ENCODE measurements at places on chromosomes 3 and 15.

- no peak for DNase-seq
Observed at GRCh38 chr3:38361496-38361895, 14.9 kb downstream of the XYLB start.

DNA sequence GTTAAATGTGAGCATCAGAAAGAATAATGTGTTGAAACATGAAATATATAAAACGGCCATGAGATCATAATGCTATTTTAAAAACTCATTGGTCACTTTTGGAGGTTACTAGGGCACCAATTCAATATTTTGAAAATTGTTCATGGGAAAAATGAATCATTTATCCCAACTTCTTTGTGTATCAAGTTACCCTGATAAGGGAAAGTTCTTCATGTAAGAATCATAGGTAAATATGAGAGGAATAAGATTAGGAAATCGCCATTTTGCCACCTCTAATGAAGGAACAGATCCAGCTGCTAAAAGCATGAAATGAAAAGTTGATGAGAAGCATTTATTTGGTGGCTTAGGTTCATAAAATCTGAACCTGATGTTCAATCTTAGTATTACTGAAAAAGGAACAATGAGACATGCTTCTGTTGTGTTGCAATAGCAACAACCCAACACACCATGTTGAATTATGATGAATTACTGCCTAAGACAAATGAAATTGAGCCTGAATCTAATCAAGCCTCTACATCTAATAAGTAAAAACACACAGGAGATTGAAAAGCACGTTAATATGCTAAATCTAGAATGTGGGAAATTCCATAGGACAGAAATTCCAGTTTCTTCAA lies 32.5 kb downstream of the ABHD5 start:
- DNase-seq = no peak

- DNase-seq = peak; percentile 16
Observed at GRCh38 chr15:34616613-34617012, 33.2 kb upstream of the GOLGA8B start.

DNA sequence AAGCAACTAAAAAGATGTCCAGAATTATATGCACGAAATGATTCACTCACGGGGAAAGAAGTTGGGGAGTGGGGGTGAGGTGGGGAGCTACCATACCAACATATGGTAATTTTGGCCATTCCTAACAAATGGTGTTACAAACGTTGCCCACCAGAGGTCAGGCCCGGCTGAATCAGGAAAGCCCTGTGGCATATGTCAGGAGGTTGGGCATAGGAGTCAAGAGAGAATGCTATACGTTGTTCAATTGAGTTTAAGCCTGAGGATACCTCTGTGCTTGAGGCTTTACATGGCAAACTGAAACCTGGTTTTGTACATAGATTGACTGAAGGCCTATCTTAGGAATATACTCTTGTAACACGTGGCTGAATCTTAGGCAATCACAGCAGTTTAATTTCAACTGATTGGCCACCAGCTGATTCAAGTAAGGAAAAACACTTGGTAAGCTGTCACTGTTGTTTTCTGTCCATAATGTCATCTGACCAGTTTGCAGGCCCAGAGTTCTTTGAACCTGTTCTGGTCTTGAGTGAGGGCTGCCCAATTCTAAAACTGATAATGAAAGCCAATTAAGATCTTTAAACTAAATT lies 23.4 kb upstream of the SLC2A2 start:
- DNase-seq = peak; percentile 13

DNA sequence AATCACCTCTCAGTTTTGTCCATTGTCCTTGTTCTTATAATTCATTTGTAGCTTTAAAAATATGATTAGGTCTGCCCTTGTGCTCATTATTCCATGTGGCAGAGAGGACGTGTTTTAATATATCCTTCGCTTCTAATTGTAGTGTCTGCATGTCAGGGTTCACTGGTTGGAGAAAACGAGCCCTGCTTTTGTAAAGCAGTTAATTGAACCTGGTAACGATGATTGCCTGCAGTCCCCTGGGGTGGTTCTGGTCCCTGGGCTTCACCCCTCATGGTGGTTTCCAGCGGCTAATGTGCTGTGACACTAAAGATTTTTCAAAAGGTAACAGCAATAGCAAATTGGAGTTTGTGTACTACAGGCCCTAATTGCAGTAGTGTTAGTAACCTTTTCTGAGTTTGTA lies 299.6 kb downstream of the CACNA2D3 start:
- DNase-seq = no peak

GRCh38 chr3:119913021-119913420 lies 131.1 kb downstream of the NR1I2 start:
- no peak for DNase-seq

GRCh38 chr15:47037003-47037402 lies 680.3 kb upstream of the SEMA6D start:
- DNase-seq = no peak

DNA sequence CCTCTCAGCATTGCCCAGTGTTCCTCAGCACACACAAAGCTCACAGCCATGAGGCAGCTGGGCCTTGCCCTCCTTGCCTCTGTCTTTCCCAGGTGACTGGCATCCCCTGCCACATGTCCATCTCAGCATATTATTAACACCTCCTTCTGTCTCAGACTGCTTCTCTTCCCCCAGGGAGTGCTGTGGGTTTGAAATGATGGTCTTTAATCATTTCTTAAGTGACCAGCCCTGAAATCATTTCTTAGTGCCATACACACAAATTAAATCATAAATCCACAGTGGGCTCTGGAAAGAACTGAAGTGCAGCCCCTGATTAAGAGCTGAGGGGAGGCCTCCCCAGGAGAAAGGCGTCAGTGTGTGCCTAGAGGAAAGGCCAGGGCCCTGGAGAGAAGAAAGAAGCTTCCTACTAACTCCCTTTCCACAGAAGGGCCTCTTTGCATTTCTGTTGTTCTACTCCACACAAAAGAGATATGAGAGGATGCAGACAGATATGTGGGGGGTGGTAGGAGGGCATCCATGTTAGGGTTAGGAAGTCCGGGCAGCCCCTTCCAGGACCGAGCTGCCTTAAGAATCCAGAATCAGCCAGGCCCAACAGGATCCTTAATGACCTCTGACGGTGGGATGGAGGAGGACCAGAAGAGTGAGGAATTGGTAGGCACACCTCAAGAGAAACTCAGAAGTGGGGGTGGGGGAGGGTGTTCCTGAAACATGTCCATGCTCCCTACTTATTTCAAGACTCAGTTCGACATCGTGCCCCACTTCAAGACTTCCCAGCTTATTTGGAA lies 290.8 kb downstream of the EPHB1 start:
- no peak for DNase-seq

- DNase-seq = no peak
Observed at GRCh38 chr15:66035901-66036300, 166.6 kb downstream of the RAB11A start.

DNA sequence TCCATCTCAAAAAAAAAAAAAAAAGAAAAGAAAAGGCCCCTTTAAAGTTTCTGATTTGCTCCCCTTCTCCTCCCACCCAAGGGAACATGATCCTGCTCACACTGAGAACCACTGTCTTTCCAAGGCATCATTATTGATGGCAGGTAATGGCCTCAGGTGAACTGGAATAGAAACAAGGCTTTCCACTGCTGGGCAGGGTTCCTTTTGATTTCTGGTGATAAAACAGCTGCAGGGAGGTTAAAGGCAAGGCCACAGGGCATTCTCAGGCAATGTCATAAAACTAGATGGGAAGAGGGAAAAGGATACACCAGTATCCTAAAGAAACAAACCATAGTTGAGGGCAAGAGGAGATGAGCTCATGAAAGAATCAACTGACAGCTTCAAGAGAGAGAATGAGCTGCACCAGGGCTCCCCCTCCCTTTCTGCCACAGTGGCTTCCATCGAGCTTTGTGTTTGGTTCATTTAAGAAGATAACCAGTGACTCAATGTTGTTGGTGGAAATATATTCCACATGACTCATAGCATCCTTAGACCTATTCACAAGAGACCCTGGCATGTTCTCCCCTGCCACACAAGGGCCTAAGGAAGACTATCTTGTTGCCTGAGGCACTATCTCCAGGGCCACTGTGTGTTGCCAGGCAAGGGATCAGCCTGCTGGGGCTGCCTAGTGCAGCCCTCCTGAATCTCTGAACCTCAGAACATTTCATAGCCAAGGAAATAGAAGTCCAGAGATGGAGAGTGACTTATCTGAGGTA lies 86.4 kb downstream of the WDR76 start:
- peak; percentile 53 for DNase-seq

DNA sequence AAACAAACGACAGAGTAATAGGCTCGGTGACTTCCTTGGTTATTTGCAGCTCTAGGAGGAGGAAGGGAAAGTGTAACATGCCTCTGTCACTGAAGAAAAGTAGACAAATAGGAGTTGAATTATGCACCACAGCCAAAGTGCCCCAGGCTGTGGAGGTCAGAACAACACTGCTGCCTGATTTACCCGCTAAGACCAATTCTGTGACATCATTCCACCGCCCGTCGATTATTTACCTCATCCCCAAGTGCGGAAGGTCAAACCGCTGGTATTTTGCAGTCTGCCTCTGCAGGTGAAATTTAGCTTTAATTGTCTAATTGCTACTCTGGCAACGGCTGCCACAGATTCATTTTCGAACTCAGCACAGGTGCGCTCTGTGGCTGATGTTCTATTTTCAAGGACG lies 106.3 kb upstream of the PRICKLE2 start:
- no peak for DNase-seq

GRCh38 chr3:52530918-52531826 lies 2.5 kb downstream of the NT5DC2 start:
- no peak for DNase-seq

DNA sequence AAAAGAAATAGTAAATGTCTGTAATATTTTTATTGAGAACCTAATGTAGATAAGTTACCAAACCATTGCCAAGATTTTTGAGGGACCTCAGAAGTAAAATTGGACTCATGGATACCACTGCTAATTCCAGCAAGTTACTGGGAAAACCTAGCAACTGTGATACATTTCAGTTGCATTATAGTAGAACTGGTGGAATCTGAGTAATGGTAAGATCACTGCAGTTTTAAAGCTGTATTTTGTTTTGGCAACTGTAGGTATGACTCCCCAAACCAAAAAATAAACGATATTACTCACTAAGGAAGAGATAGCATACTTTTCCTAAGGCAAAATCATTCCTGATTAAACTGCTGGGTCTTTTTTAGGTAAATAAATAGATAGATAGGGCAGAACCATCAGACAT lies 54.0 kb downstream of the ARMC8 start:
- no peak for DNase-seq

DNA sequence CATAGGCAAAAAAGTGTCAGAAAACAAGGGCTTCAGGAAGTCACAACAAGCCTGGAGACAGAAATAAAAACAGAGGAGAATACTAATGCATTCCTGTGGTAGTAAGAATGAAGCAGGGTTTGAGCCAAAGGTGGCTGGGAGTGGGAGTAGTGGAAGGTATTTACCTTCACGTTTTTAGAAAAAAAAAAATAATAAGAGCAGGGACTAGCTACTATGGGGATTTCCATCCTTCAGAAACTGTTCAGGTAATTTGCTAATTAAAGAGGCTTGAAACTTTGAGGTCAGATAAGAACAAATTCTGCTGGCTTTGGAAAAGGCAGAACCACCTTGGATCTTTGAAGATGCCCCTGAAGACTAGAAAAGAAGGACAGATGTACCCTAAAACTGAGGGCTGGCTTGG lies 18.4 kb downstream of the ILDR1 start:
- DNase-seq = no peak

DNA sequence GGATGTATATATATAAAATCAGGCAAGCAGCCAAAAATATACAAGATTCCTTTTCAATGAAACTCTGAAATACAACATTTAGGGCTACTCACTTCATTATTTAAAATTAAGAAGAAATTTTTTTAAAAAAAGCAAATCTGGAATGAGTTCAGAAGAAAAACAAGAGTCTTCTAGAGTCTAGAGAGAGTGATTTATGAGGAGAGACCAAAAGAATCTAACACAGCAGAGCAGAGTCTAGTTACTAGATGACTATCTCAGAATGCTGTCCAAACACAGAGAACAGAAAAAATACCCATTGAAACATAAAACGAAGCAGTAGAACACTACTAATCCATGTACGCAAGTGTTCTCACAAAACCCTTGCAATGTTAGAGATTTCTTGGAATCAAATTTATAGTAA lies 275.2 kb upstream of the CBLB start:
- no peak for DNase-seq

- DNase-seq = no peak
Observed at GRCh38 chr3:99568663-99569335, 69.6 kb upstream of the COL8A1 start.

GRCh38 chr15:80585544-80586018 lies 109.5 kb upstream of the ABHD17C start:
- DNase-seq = no peak

GRCh38 chr15:45903283-45903682 lies 268.5 kb downstream of the SQOR start:
- DNase-seq = no peak

GRCh38 chr3:115165701-115166100 lies 18.6 kb upstream of the ZBTB20 start:
- no peak for DNase-seq

Data from hippocampal formation (tissue), 2 donors.